ENCODE measurements at places on chromosomes 13 and 19.
A peak's percentile ranks its signal among the peaks of the same experiment; 100 is the strongest.

DNA sequence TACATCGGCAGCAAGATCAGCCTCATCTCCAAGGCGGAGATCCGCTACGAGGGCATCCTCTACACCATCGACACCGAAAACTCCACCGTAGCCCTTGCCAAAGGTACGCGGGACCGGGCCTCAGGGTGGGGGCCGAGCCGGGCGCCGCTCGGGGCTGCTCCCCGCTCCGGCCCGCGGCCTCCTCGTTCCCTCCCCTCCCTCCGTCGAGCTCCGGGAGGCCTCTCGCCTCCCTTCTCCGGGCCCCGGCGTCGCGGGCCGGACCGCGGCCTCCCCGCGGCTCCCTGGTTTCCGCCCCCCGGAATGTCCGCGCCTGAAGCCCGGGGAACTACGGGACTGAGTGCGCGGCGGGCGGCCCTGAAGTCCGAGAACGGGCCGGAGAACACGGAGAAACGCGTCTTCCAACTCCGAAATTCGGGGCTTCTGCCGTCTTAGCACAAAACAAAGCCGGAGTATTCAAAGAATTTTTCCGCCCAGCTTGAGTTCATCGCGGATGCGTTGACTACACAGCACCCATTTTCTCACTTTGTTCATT lies 423 bp downstream of the LSM14A start:
- no peak for DNase-seq

- no peak for DNase-seq
Measured at GRCh38 chr13:108968566-108968965, 339.2 kb downstream of the MYO16 start.

DNA sequence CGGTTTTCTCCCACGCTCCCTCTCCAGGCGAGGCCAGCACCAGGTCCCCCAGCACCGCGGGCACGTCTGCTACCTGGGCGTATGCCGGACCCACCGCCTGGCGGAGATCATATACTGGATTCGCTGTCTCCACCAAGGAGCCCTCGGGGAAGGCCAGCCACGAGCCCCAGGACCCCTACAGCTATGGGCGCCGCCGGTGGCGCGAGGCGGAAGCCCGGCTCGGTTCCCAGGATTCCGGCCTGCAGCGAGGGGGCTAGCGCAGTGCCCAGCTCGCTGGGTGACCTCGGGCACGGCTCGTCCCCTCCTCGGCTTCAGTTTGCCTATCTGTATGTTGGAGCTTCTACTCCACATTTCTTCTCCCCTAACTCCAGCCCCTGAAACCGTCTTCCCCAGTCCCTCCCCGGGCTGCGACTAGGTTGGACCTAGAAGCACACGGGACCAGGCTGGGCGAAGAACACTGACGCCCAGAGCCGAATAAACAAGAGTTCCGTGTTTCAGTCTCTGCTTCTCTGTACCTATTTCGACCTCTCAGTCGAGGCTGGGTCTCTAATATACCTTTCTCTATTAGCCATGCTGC lies 749 bp upstream of the CPT1C start:
- no peak for DNase-seq

GRCh38 chr13:66618702-66619101 lies 611.4 kb downstream of the PCDH9 start:
- peak; percentile 61 for DNase-seq

- no peak for DNase-seq
Measured at GRCh38 chr19:46497773-46498172, 2.1 kb upstream of the PNMA8B start.

- no peak for DNase-seq
Measured at GRCh38 chr19:48480558-48481500, 11.7 kb downstream of the CYTH2 start.

DNA sequence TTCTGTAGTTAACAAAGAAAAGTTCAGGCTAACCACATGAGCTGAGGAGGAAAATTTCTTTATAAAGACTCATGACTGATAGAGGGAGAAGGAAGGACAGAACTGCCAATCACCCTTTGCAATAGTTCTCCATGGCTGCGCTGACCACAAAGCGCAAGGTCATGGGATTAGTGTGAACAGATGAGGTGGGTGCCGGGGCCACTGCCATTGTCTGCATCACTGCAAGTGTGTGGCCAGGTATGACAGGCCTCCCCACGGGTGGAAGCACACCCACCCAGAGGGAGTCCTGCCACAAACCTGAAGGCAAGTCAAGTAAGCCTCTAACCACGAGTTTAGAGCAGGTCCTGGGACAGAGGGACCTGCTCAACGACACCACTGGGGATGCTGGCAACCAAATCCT lies 128.1 kb downstream of the TUBA3C start:
- no peak for DNase-seq

DNA sequence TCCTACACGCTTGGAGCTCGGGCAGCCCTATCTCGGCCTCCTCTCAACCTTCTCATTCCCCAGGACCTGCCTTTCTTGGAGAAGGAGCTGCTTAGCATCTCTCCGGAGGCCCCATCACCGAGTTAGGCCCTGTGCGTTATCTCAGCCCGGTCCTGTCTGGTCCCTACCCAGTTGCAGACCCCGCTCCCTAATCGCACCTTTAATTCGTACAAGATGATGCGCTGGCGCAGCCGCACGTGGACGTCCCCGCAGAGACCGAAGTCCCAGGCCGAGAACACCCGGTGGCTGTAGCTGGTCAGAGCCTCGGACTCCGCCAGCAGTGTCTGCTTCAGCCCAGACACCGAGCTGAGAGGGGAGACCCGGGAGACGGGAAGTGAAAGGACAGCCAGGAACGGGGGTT lies 5.7 kb upstream of the LENG1 start:
- no peak for DNase-seq

- no peak for DNase-seq
Measured at GRCh38 chr19:29626386-29626785, 20.3 kb downstream of the POP4 start.

DNA sequence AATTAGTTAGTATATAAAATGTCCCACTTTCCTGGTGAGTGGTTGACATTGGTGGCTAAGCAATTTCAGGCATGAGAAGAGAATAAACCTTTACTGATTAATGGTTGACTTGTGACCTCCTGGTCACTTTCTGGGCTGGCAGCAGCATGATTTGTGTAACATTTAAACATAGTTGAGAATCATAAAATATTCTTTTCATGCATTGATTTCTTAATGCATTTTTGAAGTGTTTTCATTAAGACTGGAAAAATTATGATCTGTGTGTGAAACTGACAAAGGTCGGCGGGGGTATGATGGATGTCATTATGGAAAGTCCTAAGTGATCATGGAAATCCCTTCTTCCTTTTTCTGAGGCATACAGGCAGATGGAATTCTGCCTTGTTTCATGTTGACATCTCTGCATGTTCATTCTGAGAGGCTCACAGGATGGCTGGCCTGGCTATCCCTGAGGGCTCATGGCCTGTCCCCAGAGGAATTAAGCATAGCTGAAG lies 98.7 kb upstream of the RNF113B start:
- no peak for DNase-seq

DNA sequence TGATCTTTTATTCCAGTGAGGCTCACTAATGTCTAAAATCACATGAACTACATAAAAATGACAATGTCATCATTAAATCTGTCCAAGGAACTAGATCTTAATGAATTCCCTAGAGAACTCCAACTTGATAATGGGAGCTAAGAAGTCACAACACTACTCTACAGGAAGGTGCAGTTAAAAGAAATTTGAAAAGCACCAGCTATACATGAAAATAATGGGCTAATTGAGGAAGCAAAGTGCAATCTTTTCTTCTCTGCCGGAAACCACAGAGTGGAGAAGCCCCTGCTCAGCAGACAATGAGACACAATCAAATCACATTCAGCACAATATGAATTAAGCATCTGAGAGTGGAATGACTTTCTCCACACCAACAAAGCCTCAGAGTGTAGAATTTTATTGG lies 261.7 kb downstream of the LHFPL6 start:
- DNase-seq: no peak

- no peak for DNase-seq
Measured at GRCh38 chr13:106589716-106590115, 21.8 kb upstream of the ARGLU1 start.

DNA sequence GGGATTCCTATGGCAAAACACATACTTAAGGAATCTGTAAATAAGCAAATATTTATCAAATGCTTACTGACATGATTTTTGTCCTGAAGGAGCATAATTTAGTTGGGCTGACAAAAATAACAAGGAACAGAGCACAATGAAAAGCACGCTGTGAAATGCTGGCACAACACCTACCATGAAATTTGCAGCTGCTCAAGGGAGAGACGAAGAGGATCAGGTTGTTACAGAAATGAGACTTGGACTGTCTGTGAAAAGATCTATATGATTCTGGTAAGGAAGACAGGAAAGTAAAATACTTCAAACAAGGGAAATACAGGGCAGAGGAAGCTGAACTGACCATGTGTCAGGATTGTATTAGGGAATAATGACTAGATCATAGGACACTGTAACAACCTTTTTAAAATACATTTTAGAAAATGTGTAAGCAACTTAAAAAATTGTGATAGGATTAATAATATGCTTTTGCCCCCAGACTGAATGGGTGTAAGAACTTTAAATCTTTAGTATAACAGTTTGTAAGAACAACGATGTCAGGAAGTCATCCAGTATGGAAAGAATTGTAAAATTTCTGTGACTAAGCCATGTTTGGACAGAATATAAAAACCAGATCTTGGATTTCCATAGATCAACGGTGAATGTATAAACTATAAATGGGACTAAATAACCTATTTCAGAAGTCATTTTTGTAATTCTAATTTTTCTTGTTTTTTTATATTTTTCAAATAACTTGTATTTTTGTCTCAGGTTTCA lies 1556.0 kb downstream of the EFNB2 start:
- DNase-seq: no peak

- peak; percentile 20 for DNase-seq
Measured at GRCh38 chr13:85985797-85986196, 186.6 kb upstream of the SLITRK6 start.

GRCh38 chr19:55699221-55699620 lies 24.2 kb downstream of the EPN1 start:
- no peak for DNase-seq

DNA sequence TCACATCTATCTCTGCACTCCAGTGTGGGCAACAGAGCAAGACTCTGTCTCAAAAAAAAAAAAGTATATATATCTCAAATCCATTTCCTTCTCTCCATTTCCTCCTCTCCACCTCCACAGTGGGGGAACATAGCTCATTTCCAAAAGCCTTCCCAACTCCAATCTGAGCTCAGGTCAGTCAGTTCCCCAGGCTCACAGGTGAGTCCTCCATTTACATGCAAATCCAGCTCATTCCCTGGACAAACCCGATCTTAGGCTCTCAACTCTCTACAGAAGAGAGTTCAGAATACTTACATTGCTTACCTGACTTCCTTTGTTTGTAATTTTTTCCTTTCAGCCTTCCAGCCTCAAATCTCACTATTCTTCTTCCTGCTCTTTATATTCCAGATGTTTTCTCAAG lies 518.3 kb downstream of the GPC6 start:
- no peak for DNase-seq

DNA sequence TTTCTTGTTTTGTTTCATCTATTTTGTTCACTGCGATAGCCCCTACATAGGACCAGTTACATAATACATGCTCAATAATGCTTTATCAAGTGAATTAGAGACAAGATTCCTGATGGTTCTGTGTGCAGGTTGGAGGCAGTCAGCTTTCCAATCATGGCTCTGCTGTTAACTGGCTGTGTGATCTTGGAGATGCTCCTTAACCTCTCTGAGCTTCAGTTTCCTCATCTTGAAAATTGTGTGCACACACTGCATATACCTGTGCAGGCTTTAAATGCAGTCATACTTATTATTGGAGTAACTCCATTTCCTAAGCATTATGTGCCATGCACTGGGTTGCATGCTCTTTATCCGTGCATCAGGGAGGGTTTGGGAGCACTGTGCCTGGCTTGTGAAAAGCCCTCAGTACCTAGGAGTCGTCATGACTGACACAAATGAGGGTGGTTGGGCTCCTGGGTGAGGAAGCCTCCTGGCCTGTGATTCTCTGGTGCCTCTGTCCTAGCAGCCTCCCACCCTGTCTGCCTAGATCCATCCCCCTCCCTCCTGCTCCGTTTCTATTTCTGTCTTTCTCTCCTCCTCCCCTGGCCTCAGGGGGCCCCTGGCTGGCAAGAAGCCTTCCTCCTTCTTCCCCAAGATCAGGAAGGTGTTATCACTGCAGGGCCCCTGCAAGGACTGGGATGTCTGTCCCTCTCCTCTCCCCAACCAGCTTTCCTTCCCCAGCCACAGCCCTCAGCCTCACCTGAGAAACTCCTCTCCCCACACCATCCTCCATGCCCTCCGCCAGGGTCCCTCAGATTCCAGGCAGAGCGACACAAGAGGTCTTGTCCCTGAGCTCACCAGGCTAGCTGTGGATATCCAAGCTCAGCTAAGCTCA lies 8.7 kb downstream of the IFNL1 start:
- no peak for DNase-seq

GRCh38 chr19:7678971-7679751 lies 1.5 kb upstream of the TRAPPC5 start:
- no peak for DNase-seq

GRCh38 chr13:43773602-43774001 lies 13.2 kb downstream of the ENOX1 start:
- no peak for DNase-seq

- no peak for DNase-seq
Measured at GRCh38 chr19:31002518-31003244, 346.6 kb downstream of the TSHZ3 start.

DNA sequence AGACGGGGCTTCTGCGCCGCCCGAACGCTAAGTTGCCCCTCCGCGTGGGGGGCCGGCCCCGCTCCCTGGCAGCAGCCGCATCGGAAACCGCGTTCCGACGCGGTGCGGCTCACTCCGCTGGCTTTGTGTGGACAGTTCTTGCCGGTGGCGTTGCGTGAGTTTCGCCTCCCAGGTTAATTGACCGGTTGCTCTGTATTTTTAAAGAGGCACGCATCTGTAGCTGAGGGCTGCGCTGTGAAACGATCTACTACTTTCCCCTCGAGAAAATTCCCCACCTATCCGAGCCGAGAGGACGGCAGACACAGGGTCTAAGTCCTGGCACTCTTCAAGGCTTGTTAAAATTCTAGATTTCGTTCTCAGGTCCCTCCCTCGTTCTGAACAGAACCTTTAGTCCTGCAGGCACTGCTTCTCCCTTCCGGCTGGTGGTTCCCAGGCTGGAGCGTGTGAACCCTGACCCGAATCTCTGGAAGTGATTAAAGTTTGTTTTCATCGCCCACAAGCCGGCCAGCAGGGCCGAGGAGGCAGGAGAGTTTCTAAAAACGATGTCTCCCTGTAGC lies 933 bp downstream of the ARHGEF7 start:
- peak; percentile 21 for DNase-seq

GRCh38 chr13:110454227-110454859 lies 107.2 kb downstream of the RAB20 start:
- DNase-seq: no peak

- DNase-seq: peak; percentile 72
Measured at GRCh38 chr13:24194447-24194846, 33.9 kb downstream of the SPATA13 start.

- no peak for DNase-seq
Measured at GRCh38 chr19:4138445-4138844, 14.5 kb upstream of the MAP2K2 start.

- no peak for DNase-seq
Measured at GRCh38 chr13:103605546-103606326, 539.5 kb upstream of the SLC10A2 start.

GRCh38 chr13:30107521-30108136 lies 199.7 kb downstream of the KATNAL1 start:
- DNase-seq: peak; percentile 54

All from renal cortical epithelial cell (primary cell).